Left hindlimb (tissue), 1 donor: ENCODE measurements at places on chromosomes 7 and 10.
A peak's percentile ranks its signal among the peaks of the same experiment; 100 is the strongest.

GRCh38 chr10:48215486-48216203, 58.9 kb downstream of the FRMPD2 start:
- DNase-seq, result no peak

- DNase-seq, result no peak
These were observed 102.0 kb upstream of the STEAP1B start for GRCh38 chr7:22601812-22602565.

DNA sequence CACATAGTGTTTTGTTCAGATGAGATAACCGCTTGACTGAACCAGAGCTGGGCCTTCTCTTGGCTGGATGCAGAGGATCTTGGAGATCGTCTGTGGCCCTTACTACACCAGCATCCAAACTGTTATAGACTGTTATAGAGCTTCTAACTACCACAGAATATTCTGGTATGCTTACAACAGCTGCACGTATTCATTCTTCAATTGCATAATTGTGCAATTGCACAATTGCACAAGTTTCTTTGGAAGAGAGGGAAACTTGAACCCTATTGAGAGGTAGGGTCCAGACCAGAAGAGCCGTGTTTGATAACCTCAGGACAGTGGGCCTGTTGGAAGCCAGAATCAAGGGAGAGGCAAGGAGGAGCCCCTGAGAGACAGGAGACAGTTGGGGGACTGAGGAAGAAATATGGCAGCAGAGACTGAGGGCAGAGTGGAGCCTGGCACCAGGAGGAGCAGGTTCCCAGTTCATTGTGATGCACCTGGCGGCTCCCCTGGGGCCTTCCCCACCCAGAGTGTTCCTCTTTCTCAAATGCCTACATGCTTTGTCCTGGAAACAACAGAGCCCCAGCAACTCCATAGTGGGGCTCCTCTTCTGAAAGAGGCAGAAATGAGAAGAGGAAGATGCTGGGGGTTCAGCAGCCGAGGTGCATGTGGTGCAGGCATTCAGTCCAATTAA, 64.1 kb downstream of the PTPRZ1 start:
- no peak for DNase-seq

GRCh38 chr7:80725181-80725611, 86.8 kb downstream of the CD36 start:
- no peak for DNase-seq

GRCh38 chr7:2982831-2983230, 60.8 kb downstream of the CARD11 start:
- DNase-seq, result no peak

DNA sequence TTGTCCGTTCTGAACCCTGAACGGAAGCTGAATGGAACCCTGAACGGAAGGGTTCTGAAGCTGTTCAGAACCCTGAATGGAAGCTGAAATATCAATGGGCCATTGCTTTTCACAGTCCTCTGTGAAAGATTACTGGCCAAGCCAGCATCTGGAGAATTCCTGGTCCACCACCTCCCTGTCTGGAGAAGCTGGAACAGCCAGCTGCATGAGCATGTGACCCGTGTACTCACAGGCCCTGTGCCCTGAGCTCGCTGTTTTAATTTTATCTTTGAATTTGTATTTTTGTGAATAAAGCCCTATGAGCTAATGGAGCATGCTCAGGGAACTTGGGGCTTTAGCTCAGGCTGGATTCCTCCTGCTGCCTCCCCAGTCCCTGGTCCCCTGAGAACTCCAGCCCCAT, 37.2 kb downstream of the HTRA1 start:
- DNase-seq, result no peak

DNA sequence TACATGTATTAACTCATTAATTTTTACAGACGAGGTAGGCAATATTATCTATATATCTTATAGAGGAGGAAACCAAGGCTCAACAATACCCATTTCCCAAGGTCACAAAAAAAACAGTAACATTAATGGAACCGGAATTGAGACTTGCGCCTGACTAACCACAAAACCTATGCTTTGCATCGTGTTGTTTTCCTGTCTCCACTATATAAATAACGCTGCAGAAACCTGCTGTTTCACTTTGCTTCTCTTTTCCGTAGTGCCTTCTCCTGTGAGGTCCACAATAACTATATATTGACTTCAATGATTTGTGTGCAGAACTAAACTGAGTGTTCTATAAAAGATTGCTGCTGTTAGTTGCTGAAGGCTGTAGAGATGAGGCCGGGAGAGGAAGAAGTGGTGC, 97.7 kb upstream of the RPA3 start:
- DNase-seq, result no peak

GRCh38 chr7:15463801-15464666, 97.8 kb downstream of the AGMO start:
- DNase-seq, result no peak

DNA sequence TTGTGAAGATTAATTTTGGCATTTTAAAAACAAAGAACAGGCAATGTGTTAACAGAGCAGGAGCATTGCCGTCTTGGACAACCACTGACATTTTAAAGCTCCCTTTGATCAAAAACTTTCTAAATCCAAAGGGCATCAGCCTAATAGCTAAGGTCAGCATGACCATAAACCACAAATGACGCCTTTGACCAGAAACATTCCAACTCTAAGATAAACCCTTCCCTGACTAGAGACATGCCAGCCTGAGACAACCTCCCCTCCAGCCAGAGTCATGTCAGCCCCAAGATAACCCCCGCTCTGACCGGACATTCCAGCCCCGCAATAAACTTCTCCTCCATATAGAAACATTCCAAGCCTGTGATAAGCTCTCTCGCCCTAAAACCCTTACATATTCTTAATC, 949.4 kb upstream of the POT1 start:
- DNase-seq, result no peak

- DNase-seq, result peak; percentile 74
These were observed 49.9 kb upstream of the SH2B2 start for GRCh38 chr7:102236592-102237287.

GRCh38 chr7:87872346-87872745, 3.8 kb downstream of the SLC25A40 start:
- DNase-seq, result no peak

- peak; percentile 60 for DNase-seq
These were observed 745 bp upstream of the ORAI2 start for GRCh38 chr7:102432442-102433218.

DNA sequence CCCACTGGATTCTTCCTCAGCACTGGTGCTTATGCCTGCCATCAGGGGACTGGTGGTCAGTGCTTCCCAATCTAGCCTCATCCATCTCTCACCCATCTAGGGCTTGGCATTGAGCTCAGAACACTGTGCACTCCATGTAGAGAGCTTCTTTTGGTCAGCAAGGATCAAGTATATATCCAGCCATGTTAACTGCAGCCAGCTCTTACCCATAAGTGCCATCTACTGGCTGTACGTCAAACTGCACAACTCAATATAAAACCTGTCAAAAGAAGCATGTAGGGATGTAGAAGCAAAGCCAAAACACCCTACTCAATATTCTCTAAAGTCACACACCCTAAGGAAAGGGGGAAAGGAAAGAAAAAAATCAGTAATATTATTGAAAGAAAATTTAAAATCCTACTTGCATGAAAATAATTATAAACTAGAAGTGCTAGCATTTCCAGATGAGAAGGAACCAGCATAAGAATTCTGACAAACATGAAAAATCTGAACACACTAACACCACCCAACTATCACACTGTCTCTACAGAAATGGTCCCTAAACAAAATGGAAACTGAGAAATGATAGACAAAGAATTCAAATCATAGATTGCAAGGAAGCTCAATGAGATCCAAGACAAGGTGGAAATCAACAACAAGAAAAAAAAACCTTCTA, 531.1 kb upstream of the STEAP1 start:
- DNase-seq, result no peak

GRCh38 chr10:93039721-93040120, 20.9 kb upstream of the CYP26C1 start:
- no peak for DNase-seq

- no peak for DNase-seq
These were observed 47.5 kb upstream of the DMBT1 start for GRCh38 chr10:122513053-122513452.

DNA sequence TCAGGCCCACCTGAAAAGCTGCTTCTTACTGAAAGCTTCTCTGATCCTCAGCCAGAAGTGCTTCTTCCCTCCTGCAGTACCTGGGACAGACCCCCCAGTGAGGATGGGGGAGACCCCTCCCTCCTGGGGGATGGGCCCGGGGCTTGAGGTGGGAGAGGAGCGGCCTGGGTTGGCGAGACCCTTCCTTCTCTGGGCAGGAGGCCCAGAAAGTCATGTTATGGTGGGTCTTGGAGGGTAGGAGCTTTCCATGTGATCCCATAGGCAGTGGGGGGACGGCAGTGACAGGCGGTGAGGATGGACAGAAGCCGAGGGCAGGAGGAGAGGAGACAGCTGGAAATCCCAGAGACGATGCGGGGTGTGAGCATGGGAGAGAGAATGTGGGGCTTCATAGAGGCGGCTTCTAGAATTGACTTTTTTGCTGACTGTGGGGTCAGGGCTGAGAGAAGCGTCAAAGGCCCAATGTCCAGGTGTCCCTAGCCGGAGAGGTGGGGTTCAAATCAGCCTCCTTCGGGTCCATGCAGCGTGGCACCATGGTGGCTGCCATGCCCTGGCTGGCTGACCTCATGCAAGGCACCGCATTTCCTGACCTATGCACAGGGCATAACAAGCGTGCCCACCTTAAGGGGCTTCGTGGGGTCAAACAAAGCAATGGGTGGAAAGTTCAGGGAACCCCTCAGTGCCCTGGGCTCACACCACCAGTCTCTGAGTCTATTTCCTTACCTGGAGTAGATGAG, 154.0 kb downstream of the UBE2H start:
- no peak for DNase-seq

GRCh38 chr7:139573871-139574270, 50.4 kb downstream of the CLEC2L start:
- no peak for DNase-seq

DNA sequence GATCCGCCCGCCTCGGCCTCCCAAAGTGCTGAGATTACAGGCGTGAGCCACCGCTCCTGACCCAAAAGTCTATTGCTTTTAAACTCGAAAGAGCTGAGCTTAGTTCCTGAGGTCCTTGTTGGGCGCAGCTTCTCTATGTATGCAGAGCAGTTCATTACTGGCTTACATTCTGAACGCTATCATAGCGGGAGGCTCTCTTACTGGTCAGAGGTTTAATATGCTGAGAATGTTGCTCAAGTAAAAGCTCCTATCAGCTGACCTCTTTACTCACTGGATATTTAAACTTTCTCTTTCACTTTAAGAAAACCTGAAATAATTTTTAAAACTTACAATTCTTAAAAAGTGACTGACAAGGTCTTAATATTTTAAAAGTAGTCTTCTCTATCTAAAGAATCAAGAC, 160.8 kb upstream of the WNT16 start:
- no peak for DNase-seq

DNA sequence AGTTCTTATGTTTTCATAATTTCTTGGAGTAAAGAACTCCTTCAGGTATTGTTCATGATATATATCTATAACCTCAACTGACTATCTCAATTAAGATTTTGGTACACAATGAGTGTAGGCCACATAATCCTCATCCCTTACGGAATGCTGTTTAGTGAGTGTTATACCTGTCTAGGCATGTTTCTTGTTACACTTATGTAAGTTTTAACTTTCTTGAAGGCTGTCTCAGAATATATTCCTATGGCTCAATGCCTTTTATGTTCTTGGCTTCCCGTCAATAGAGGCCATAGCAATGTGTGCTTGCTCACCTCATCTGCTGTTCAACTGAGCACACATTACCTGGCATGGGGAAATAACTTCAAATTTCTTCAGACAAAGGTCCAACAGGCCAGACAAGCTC, 185.1 kb downstream of the CTTNBP2 start:
- no peak for DNase-seq
